Activated CD8-positive, alpha-beta T cell treated with anti-CD3 and anti-CD28 coated beads for 36 hours (primary cell): ENCODE measurements at places on chromosomes 5 and 9. TPM values are rescaled to one million over a fixed set of nuclear protein-coding genes. Genes with fewer than 3 reads are reported as not detected.

GRCh38 chr5:135034236-135034962, 371 bp upstream of the PITX1 start:
- H3K4me3 ChIP-seq, result peak overlapping the region; percentile 70
- H3K36me3 ChIP-seq, result no peaks in the 10 kb centered on the region
- peak; percentile 52 for DNase-seq
- peaks cover 77% of the 10 kb centered on the region for H3K27me3 ChIP-seq
- H3K4me1 ChIP-seq, result peaks cover 29% of the 10 kb centered on the region

The TTF1 gene
- total RNA-seq, result 38.3 TPM

The PCDHGB4 gene
- not detected for total RNA-seq

The ROR2 gene
- total RNA-seq, result not detected
